ENCODE measurements at places on chromosomes 7 and 10.

DNA sequence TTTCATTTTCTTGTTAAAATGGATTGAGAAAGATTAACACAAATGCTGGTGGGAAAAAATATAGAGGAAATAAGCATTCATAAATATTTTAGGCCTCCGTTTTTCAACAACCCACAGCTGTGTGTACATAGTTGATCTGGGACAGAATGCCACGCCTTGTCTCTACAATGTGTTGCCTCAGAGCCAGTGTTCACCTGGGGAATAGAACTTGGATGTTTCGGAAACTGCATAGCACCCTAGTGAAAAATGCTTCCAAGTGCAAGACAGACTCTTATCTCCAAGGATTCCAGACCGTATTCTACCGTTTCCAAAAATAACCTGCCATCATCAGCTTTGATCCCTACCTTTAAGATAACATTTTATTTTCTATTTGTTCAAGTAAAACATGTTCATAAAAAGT is 260.9 kb downstream of the SDK1 start:
- no peak for DNase-seq

GRCh38 chr10:64409349-64409748 is 888.1 kb downstream of the REEP3 start:
- DNase-seq = no peak

GRCh38 chr10:82266438-82266837 is 391.4 kb downstream of the NRG3 start:
- no peak for DNase-seq

DNA sequence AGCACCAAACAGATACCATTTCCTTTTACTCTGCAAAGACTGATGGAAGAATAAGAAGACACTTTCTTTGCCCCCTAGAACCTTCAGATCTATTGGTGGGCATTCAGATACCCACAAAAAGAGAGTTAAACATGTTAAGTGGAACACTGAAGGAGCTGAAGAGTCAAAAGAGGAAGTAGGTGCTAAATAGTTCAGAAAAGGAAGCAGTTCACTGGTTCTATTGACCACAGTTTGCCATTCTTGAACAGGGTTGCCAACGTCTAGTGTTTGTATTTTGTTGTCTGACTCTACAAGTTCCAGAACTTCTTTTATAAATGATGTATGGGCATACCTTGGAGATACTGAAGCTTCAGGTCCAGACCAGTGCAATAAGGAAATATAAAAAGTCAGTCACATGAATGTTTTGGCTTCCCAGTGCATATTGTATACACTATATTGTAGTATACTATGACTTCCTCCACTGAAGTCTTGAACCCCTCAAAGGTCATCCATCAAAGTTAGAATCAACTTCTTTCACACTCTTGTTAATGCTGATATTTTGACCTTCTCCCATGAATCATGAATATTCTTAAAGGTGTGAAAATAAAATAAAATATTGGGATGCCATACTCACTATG is 47.5 kb upstream of the AGR3 start:
- DNase-seq = no peak

Data from NCI-H526 treated with DMSO at 0.1 percent for 48 hours (cell line).